ENCODE measurements at places on chromosomes 12 and 14.

DNA sequence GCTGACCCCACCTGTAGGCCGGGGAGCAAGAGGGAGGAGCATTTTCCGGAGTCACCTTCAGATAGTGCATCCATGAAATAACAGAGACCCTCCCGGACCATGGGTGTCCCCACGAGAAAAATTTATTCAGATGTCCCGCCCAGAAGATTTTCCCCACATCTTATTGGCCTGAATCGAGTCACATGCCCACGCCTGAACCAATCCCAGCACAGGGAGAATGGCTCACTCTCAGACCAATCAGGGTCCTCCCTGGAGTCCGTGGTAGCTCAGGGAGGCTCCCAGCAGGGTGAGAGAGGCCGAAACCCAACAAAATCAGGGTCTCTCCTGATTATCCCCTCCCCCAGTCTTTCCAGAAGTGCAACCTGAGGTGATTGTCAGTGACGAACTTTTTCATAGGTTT lies 16.4 kb upstream of the NCOR2 start:
- DNase-seq: no peak

DNA sequence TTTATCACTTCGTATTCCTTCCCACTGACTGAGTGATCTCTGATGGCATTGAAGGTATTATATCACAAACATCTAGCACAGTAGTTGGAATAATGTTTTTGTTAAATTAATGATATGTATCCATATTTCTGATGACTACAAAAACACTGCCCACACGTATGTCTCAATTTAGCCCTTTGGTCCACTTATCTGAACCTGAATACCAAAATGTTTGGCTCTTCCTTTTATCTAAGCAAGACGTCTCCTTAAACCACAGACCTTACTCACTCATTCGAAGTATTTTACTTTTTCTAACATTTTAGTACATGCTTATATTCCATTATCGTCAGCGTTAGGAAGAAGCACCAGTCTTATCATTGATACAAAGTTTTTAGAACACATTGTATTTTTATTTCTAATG lies 126.4 kb downstream of the PIK3C2G start:
- no peak for DNase-seq

DNA sequence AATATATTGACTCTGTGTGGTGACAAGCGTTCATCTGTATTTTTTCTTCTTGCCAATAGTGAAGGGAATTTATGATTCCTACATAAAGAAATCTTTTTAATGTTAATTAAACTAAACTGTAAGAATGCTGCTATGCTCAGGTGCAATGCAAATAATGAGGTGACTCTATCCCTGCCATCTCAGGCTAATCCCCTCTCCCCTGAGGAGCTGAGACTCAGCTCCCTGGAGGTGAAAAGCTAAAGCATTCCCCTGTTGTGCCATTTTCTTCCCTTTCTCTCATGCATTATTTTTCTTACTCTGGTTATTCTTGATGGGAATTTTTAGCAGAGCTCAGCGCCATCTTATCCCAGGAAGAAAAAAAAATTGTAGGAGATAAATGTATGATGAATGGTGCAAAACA lies 113.9 kb upstream of the FGD4 start:
- no peak for DNase-seq

GRCh38 chr14:75151851-75152250 lies 24.6 kb downstream of the TMED10 start:
- DNase-seq: no peak

GRCh38 chr14:22800346-22800745 lies 14.9 kb downstream of the SLC7A7 start:
- no peak for DNase-seq
